ENCODE measurements at places on chromosomes 16 and 17. TPM values are rescaled to one million over a fixed set of nuclear protein-coding genes. Genes with fewer than 3 reads are reported as not detected.

IL17C gene
- not detected for total RNA-seq

TPSG1 gene
- not detected for total RNA-seq

STX1B gene
- total RNA-seq: 3.1 TPM

USP43 gene
- 0.17 TPM for total RNA-seq

PYDC1 gene
- total RNA-seq: not detected

ORMDL3 gene
- 105 TPM for total RNA-seq

RTN4RL1 gene
- total RNA-seq: 0.06 TPM

CHRNE gene
- total RNA-seq: 3.2 TPM

G6PC1 gene
- not detected for total RNA-seq

RAB26 gene
- total RNA-seq: not detected

ANKRD40CL gene
- not detected for total RNA-seq

FAM117A gene
- total RNA-seq: 23.2 TPM

DPEP1 gene
- not detected for total RNA-seq

RHBDL3 gene
- not detected for total RNA-seq

DNA sequence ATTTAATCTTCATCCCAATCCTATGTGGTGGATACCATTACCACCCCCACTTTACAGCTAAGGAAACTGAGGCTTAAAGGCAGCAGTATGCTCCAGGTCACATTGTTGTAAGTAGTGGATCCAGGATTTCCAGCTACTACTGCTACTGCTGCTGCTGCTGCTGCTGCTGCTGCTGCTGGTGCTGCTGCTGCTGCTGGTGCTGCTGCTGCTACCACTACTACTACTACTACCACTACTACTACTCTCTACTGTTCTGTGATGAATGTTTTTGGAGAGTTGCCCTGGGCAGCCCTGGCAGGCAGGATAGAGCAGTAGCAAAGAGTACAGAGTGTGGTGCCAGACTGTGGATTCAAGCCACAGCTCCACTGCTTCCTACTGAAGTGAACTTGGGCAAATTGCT, 49.3 kb upstream of the SLC12A3 start:
- H3K4me1 ChIP-seq: no peaks in the 10 kb centered on the region
- no peak for DNase-seq
- H3K4me3 ChIP-seq: no peak overlapping the region
- H3K36me3 ChIP-seq: peaks cover 18% of the 10 kb centered on the region
- no peaks in the 10 kb centered on the region for H3K27me3 ChIP-seq

- no peaks in the 10 kb centered on the region for H3K36me3 ChIP-seq
- H3K4me1 ChIP-seq: no peaks in the 10 kb centered on the region
- H3K27ac ChIP-seq: no peak overlapping the region
- H3K27me3 ChIP-seq: peaks cover 4% of the 10 kb centered on the region
- H3K4me3 ChIP-seq: no peak overlapping the region
- no peak for DNase-seq
Observed at GRCh38 chr16:5487728-5488127, 390.1 kb upstream of the EEF2KMT start.

- DNase-seq: no peak
- H3K4me1 ChIP-seq: no peaks in the 10 kb centered on the region
- H3K4me3 ChIP-seq: no peak overlapping the region
- H3K27me3 ChIP-seq: no peaks in the 10 kb centered on the region
- no peaks in the 10 kb centered on the region for H3K36me3 ChIP-seq
Observed at GRCh38 chr17:70086516-70086915, 11.5 kb downstream of the KCNJ16 start.

DNA sequence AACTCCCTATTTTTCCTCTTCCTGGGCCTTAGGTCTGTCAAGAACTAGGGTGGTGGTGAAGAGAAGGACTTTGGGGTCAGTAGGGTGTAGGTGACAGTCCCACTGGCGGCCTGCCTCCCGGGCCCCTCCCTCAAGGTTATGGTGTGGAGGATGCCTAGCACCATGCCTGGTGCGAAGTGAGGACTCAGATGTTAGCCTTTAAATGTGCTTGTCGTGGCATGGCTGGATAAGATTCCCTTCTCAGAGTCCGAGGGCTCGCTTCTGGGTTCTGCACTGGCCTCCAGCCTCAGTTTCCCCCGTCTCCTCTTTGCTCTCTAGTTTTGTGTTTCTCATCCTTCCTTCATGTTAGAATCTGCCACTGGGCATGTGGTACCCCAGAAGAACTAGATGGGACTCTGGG, 32.0 kb downstream of the HAPSTR1 start:
- H3K27ac ChIP-seq: no peak overlapping the region
- no peaks in the 10 kb centered on the region for H3K27me3 ChIP-seq
- peaks cover 40% of the 10 kb centered on the region for H3K4me1 ChIP-seq
- DNase-seq: no peak
- H3K4me3 ChIP-seq: no peak overlapping the region
- peaks cover 51% of the 10 kb centered on the region for H3K36me3 ChIP-seq

DNA sequence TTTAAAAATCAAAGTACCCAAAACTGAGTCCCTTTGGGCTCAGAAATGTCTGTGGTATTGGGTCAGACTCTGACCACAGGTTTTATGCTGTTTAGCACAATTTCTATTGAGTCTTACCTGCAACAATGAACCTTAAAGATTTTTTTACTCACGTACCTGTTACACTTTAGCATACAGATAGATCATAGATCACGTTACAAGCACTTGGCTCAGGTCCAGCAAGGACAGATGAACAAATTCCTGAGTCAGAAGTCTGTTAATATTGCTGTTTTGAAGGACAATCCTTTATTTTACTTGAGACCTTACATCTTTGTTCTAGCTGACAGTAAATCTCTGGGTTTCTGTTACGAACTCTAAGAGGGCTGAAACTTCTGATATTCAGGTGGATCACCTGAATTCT, 12.8 kb downstream of the SLC7A6OS start:
- no peak overlapping the region for H3K4me3 ChIP-seq
- no peaks in the 10 kb centered on the region for H3K27me3 ChIP-seq
- DNase-seq: no peak
- H3K36me3 ChIP-seq: peaks cover 98% of the 10 kb centered on the region
- peaks cover 22% of the 10 kb centered on the region for H3K4me1 ChIP-seq

GRCh38 chr16:1311738-1312466, 2.5 kb downstream of the UBE2I start:
- DNase-seq: no peak
- H3K36me3 ChIP-seq: peaks cover 45% of the 10 kb centered on the region
- peak overlapping the region; percentile 89 for H3K4me3 ChIP-seq

DNA sequence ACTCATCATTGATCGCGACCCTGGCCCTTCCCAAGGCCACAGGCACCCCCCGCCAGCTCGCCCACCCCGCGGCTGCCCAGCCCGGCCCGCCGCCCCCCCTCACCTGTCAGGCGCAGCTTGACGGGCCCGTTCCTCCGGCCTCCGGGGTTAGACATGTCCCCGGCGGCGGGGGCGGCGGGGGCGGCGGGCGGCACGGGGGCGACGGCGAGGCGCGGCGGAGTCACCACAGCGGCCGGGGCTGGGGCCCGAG, 456 bp downstream of the SMURF2 start:
- peak overlapping the region; percentile 87 for H3K4me3 ChIP-seq
- no peaks in the 10 kb centered on the region for H3K27me3 ChIP-seq
- H3K36me3 ChIP-seq: no peaks in the 10 kb centered on the region
- peaks cover 23% of the 10 kb centered on the region for H3K4me1 ChIP-seq

DNA sequence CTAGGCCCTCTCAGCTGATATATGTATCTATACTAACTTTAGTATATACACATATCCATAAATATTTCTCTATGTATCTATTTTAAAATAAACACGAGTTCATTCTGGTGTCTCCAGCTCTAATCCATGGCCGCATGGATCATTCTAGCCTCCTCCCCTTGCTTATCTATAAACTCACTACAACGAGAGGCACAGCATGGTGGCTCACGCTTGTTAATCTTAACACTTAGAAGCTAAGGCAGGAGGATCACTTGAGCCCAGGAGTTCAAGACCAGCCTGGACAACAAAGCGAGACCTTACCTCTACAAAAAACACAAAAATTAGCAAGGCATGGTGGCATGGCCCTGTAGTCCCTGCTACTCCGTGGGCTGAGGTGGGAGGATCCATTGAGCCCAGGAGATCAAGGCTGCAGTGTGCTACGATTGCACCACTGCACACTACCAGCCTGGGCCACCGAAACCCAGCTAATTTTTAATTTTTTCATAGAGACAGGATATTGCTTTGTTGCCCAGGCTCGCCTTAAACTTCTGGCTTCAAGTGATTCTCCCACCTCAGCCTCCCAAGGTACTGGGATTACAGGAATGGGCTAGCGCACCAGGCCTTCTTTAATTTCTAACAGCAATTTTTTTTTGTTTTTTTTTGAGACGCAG, 3.9 kb upstream of the ZNF207 start:
- peaks cover 24% of the 10 kb centered on the region for H3K4me1 ChIP-seq
- H3K4me3 ChIP-seq: no peak overlapping the region
- no peak for DNase-seq
- no peak overlapping the region for H3K27ac ChIP-seq
- H3K27me3 ChIP-seq: no peaks in the 10 kb centered on the region

DNA sequence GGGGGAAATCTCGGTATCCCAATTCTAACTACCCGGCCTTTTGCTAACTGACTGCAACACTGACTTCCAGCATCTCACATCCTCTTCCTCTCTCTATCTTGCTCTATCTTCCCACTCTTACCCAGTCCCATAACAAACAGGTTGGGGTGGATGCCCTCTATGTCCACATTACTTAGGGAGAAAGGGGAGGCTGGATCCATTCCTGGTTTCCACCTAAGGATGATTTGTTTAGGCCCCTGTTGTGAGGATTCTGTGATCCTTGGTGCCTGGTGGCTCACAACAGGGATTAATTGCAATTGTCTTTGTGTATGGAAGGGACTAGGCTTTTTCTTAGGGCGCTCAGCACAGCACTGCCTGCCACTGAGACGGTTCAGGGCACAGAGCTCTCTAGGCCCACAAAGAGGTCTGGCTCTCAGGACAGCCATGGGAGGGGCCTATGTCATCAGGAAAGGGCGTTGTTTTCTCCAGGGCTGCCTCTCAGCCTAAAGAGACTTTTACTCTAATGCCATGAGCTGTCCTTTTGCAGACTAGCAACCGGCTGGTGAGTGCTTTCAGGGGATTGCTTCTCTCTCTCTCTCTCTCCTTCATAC, 612.1 kb upstream of the SALL1 start:
- H3K27ac ChIP-seq: no peak overlapping the region
- H3K27me3 ChIP-seq: no peaks in the 10 kb centered on the region
- DNase-seq: no peak
- no peaks in the 10 kb centered on the region for H3K36me3 ChIP-seq
- H3K4me1 ChIP-seq: no peaks in the 10 kb centered on the region

DNA sequence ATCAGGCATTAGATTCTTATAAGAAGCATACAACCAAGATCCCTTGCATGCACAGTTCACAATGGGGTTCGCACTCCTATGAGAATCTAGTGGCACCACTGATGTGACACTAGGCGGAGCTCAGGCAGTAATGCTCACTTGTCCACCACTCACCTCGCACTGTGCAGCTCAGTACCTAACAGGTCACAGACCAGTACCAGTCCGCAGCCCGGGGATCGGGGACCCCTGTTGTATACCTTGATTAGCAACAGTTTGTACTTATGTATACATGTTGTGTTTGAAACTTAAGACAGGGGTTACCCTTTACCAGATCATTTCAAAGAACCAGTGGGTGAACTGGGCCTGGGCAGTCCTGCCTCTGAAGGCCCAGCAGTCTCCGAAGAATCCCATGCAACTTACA, 103.7 kb downstream of the PMP22 start:
- H3K4me1 ChIP-seq: no peaks in the 10 kb centered on the region
- H3K27me3 ChIP-seq: no peaks in the 10 kb centered on the region
- H3K36me3 ChIP-seq: no peaks in the 10 kb centered on the region
- H3K27ac ChIP-seq: no peak overlapping the region

GRCh38 chr16:49755313-49755620, 100.6 kb downstream of the ZNF423 start:
- no peaks in the 10 kb centered on the region for H3K36me3 ChIP-seq
- H3K4me3 ChIP-seq: peak overlapping the region; percentile 13
- no peaks in the 10 kb centered on the region for H3K4me1 ChIP-seq
- DNase-seq: no peak
- H3K27ac ChIP-seq: no peak overlapping the region
- H3K27me3 ChIP-seq: peaks cover 36% of the 10 kb centered on the region

- no peaks in the 10 kb centered on the region for H3K27me3 ChIP-seq
- H3K4me1 ChIP-seq: no peaks in the 10 kb centered on the region
- no peak overlapping the region for H3K4me3 ChIP-seq
- DNase-seq: no peak
Observed at GRCh38 chr17:74697515-74697914, 15.2 kb downstream of the CD300LF start.

- H3K36me3 ChIP-seq: peaks cover 72% of the 10 kb centered on the region
- no peaks in the 10 kb centered on the region for H3K4me1 ChIP-seq
- no peak overlapping the region for H3K27ac ChIP-seq
Observed at GRCh38 chr17:11986942-11987329, 10.3 kb downstream of the ZNF18 start.

GRCh38 chr17:27654654-27655524, 23.9 kb downstream of the LGALS9 start:
- H3K4me3 ChIP-seq: no peak overlapping the region
- H3K4me1 ChIP-seq: peaks cover 9% of the 10 kb centered on the region
- H3K27me3 ChIP-seq: no peaks in the 10 kb centered on the region

GRCh38 chr16:23435500-23435899, 17.5 kb downstream of the COG7 start:
- H3K27me3 ChIP-seq: no peaks in the 10 kb centered on the region
- H3K4me1 ChIP-seq: no peaks in the 10 kb centered on the region
- no peak overlapping the region for H3K4me3 ChIP-seq
- H3K36me3 ChIP-seq: peaks cover 51% of the 10 kb centered on the region
- DNase-seq: peak; percentile 79

- H3K27ac ChIP-seq: no peak overlapping the region
- no peak overlapping the region for H3K4me3 ChIP-seq
- H3K4me1 ChIP-seq: peaks cover 48% of the 10 kb centered on the region
- no peak for DNase-seq
Observed at GRCh38 chr17:79830763-79831264, 8.4 kb downstream of the CBX4 start.

DNA sequence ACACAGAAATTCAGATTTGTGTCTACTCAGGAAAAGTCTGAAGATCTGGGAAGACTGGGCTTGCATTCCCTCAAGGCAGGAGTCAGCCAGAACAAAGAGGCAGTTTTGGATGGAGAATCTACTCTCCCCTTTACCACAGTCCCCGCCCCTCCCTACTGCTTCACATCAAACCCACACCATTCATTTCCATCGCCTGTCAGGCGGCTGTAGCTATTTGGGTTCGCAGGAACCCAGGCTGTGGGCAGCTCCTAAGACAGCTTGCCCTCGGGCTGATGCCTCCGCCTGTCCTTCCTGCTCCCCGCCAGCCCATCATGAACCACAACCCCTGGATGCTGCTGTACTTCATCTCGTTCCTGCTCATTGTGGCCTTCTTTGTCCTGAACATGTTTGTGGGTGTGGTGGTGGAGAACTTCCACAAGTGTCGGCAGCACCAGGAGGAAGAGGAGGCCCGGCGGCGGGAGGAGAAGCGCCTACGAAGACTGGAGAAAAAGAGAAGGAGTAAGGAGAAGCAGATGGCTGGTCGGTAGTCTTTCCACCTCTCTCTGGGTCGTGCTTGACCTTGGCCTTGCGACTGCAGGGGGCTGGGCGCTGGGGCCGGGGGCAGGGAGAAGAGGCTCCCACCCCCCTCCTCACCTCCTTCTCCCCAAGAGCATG, 27.0 kb upstream of the ABCC3 start:
- H3K27ac ChIP-seq: no peak overlapping the region
- H3K36me3 ChIP-seq: no peaks in the 10 kb centered on the region
- peaks cover 5% of the 10 kb centered on the region for H3K27me3 ChIP-seq
- H3K4me3 ChIP-seq: no peak overlapping the region
